ENCODE measurements at places on chromosomes 6 and 20.
A peak's percentile ranks its signal among the peaks of the same experiment; 100 is the strongest.

DNA sequence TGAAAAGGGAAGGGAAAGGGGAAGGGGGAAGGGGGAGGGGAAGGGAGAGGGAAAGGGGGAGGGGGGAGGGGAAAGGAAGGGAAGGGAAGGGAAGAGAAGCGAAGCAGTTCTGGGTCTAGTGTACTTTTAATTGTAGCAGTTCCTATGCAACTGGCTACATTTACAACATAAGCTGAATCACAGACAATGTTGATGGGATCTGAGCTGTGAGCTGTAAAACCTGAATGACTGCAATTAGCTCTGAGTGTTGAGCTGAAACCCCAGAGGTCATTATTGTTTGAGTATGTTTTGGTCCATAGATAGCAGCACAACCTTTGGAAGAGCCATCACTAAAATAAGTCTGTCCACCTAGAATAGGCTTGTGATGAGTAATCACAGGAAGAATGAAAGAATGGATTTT, 7.2 kb upstream of the ABHD12 start:
- no peak for DNase-seq

DNA sequence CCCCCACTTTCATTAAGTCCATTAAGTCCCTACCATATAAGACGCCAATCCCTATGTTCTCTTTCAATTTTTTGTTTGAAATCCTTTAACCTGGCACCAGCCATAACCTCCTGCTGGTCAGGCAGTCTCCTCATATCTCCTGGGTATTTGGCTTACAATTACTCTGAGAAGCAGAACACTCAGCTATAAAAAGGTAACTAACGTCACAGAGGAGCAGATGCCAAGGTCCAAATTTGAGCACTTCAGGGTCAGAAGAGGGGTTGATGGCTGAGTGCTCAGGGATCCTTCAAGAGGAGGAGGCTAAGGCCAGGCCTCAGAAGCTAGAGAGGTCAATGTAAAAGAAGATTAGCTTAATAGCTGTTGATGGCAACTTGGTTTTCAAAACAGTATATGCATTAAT, 22.3 kb upstream of the RCAN2 start:
- no peak for DNase-seq

DNA sequence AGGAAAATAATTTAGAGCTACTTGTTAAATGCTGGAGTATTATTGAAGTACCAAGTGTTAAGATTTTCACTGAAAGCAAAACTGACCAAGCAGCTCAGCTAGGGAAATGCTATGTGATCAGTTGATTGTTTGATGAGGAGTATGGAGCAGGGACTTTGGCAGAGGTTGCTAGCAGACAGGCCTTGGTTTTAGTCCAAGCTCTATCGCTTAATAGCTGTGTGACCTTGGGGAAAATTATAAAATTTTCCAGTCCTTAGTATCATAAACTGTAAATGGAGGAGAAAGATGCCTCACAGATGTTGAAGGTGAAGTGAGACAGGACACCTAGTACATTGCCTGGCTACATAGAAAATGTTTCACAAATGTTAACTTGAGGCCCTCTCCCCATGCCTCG, 136.6 kb downstream of the MTHFD1L start:
- DNase-seq: no peak

DNA sequence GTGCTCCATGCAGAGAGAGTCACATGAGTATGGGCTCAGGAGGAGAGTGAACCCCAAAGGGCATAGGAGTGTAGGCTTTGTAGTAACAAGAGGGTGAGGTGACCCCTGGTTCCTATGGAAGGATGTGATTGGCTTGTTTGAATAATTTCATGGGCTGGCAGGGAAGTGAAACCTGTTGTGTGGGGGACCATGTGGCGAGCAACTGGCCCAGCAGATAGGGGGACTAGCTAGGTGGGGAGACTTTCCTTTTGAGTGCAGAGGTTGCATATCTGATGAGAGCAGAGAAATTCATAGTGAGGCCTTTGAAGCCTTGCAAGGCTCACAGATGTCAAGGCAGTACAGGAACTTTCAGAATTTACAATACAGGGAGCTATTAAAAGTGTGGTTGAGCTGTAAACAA, 247.9 kb upstream of the SLC35B3 start:
- DNase-seq: no peak

GRCh38 chr6:31558631-31559500, 11.5 kb downstream of the NFKBIL1 start:
- peak; percentile 80 for DNase-seq

DNA sequence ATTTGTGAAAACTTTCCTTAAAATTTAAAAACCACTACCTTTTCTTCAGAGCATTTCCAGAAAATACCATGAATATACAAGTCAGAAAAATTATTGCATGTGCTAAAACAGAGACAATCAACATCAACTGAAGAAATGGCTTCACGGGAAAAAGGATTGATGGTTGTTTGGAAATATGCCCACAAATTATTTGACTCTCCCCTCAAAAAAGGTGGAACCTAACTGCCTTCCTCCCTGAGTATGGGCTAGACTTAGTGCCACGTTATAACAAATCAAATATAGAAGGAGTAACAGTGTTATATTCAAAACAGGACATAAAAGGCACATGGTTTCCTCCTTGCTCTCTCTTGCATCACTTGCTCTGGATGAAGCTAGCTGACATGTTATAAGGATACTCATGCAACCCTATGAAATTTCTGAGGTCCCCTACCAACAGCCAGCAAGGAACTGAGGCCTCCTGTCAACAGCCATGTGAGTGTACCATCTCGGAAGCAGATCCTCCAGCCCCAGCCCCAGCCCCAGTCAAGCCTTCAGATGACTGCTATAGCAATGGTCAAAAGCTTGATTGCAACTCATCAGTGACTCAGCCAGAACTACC, 8.4 kb downstream of the BTBD9 start:
- DNase-seq: no peak

- no peak for DNase-seq
Measured at GRCh38 chr6:8958894-8959511, 523.7 kb upstream of the SLC35B3 start.

Measured in stimulated activated CD4-positive, alpha-beta T cell treated with anti-CD3 and anti-CD28 coated beads, Interleukin-4, amount 100 ng/mL, for 24 hours (primary cell).